Thoracic aorta (tissue), 2 donors: ENCODE measurements at places on chromosomes 16 and 17. TPM values are rescaled to one million over a fixed set of nuclear protein-coding genes. Genes with fewer than 3 reads are reported as not detected.

Gene SLC16A5
- total RNA-seq = 10.0 TPM

Gene RPH3AL
- 6.5 TPM for total RNA-seq

- H3K4me1 ChIP-seq = no peaks in the 10 kb centered on the region
- no peak overlapping the region for H3K4me3 ChIP-seq
- H3K27ac ChIP-seq = no peak overlapping the region
- no peaks in the 10 kb centered on the region for H3K36me3 ChIP-seq
- DNase-seq = no peak
Observed at GRCh38 chr16:273547-274421, 2.0 kb downstream of the RGS11 start.

Gene TBC1D3I
- 0.63 TPM for total RNA-seq

GRCh38 chr17:45265821-45266220, 3.9 kb upstream of the SPATA32 start:
- no peak overlapping the region for H3K4me3 ChIP-seq
- peaks cover 49% of the 10 kb centered on the region for H3K36me3 ChIP-seq
- no peaks in the 10 kb centered on the region for H3K4me1 ChIP-seq
- no peak for DNase-seq
- no peak overlapping the region for H3K27ac ChIP-seq
- H3K27me3 ChIP-seq = no peaks in the 10 kb centered on the region

- H3K4me3 ChIP-seq = no peak overlapping the region
- no peaks in the 10 kb centered on the region for H3K36me3 ChIP-seq
- H3K27me3 ChIP-seq = no peaks in the 10 kb centered on the region
- DNase-seq = no peak
- H3K4me1 ChIP-seq = no peaks in the 10 kb centered on the region
Observed at GRCh38 chr16:58847902-58848661, 114.0 kb upstream of the GOT2 start.

Gene ZNF594
- 15.8 TPM for total RNA-seq

- DNase-seq = no peak
- peaks cover 14% of the 10 kb centered on the region for H3K4me1 ChIP-seq
- no peaks in the 10 kb centered on the region for H3K27me3 ChIP-seq
- H3K36me3 ChIP-seq = peaks cover 9% of the 10 kb centered on the region
- no peak overlapping the region for H3K4me3 ChIP-seq
Observed at GRCh38 chr17:31211352-31212012, 85.6 kb downstream of the OMG start.

- H3K27me3 ChIP-seq = no peaks in the 10 kb centered on the region
Observed at GRCh38 chr17:68290268-68290954, 516 bp downstream of the SLC16A6 start.

- no peak overlapping the region for H3K27ac ChIP-seq
- no peaks in the 10 kb centered on the region for H3K36me3 ChIP-seq
- H3K4me3 ChIP-seq = no peak overlapping the region
- no peaks in the 10 kb centered on the region for H3K4me1 ChIP-seq
Observed at GRCh38 chr17:28484296-28484695, 10.9 kb downstream of the SLC13A2 start.

DNA sequence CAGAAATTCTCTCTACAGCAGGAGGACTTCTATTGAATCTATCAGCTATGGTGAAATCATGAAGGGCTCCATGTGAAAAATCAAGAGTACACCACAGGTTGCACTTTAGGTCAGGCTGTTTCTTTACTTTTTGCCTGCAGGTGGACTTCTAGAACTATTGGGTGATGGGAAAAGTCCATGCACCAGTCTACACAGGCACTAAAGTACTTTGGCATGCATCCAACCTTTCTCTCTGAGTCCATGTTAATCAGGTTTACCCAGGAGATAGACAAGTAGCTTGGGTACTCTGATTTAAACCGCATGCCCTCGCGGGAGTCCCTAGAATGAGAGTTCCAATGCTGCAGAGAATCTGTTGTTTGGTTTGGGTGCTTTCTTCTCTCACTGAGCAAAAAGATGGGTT, 9.1 kb upstream of the ANKFN1 start:
- H3K27me3 ChIP-seq = no peaks in the 10 kb centered on the region
- H3K36me3 ChIP-seq = no peaks in the 10 kb centered on the region
- H3K27ac ChIP-seq = no peak overlapping the region
- no peaks in the 10 kb centered on the region for H3K4me1 ChIP-seq
- no peak overlapping the region for H3K4me3 ChIP-seq
- no peak for DNase-seq

- no peak for DNase-seq
- H3K4me3 ChIP-seq = no peak overlapping the region
- no peaks in the 10 kb centered on the region for H3K36me3 ChIP-seq
- H3K27me3 ChIP-seq = no peaks in the 10 kb centered on the region
- no peaks in the 10 kb centered on the region for H3K4me1 ChIP-seq
- H3K27ac ChIP-seq = no peak overlapping the region
Observed at GRCh38 chr17:78438271-78438691, 59.8 kb downstream of the PGS1 start.

DNA sequence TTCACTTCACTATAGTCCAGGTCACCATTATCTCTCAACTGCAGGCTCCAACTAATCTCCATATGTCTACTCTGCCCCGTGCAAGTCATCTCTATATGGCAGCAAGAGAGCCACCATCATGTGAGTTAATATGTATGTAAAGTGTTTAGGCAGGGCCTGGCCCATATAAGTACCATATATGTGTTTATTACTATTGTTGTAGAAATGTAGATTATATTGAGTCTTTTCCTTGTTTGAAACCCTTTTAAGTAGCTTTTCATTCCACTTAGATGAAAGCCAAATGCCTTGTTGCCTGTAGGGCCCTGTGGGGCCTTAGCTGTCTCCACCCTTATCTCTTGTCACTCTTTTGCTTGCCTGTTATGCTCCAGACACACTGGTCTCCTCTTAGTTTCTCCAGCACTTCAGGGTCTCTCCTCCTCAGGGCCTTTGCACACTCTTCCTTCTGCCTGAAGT, 164.0 kb downstream of the PHKB start:
- no peaks in the 10 kb centered on the region for H3K27me3 ChIP-seq
- no peaks in the 10 kb centered on the region for H3K36me3 ChIP-seq
- H3K4me3 ChIP-seq = no peak overlapping the region
- H3K27ac ChIP-seq = no peak overlapping the region

DNA sequence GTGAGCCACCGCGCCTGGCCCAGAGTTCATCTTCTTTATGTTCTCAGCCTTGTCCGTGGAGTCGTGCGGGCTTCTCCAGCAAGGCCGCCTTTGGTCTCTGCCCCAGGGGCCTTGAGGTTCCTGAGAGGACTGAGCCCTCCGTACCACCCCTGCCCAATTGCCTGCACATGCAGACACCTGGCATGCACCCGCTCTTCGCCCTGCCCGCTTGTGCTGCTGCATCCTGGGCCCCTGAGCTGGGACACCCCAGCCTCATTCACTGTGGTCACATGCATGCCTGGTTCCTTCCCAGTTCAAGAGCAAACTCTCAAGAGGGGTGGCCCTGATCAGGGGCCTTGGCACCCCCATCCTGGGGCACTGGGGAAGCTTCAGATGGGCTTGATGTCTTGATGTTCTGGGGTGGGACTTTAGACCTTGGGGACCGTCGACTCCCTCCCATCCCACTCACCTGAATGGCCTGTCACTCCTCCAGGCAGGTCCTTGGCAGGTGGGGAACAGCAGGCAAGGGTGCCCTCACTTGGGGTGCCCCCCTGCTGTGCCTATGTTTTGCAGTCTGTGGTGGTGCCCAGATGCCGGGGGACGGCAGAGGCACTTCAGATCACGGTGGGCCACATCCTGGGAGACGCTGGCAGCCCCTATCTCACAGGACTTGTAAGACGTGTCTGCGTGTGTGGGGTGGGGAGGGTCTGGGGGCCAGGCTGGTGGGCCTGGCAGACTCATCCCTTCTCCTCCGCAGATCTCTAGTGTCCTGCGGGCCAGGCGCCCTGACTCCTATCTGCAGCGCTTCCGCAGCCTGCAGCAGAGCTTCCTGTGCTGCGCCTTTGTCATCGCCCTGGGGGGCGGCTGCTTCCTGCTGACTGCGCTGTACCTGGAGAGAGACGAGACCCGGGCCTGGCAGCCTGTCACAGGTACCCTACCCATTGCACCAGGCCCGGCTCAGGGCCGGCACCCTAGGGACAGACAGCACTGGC, 12.7 kb upstream of the SPNS2 start:
- H3K4me1 ChIP-seq = no peaks in the 10 kb centered on the region
- peak overlapping the region; percentile 25 for H3K4me3 ChIP-seq
- H3K27me3 ChIP-seq = no peaks in the 10 kb centered on the region
- no peak overlapping the region for H3K27ac ChIP-seq
- no peak for DNase-seq

- no peak for DNase-seq
- H3K4me1 ChIP-seq = peaks cover 8% of the 10 kb centered on the region
- H3K36me3 ChIP-seq = no peaks in the 10 kb centered on the region
- H3K27me3 ChIP-seq = no peaks in the 10 kb centered on the region
- H3K27ac ChIP-seq = no peak overlapping the region
Observed at GRCh38 chr16:11655655-11656054, 12.6 kb upstream of the SNN start.

DNA sequence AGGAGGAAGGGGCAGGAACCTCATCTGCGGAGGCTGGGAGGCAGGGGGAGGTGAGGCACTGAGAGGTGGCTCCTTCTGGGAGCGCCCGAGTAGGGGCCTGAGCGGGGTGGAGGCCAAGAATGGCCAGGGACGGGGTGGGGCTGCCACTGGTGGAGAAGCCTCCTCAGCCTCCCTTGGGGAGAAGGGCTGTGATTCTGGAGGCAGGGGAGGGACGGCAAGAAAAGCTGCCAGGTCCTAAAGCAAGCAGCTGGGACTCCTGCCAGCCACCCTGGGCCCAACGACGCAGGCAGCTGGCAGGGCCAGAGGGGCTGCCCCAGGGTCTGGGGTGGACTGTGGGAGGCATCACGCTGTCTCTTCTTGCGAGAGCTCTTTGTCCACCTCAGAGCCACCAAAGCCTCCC, 12.7 kb upstream of the MLKL start:
- H3K27ac ChIP-seq = no peak overlapping the region
- no peak for DNase-seq
- H3K4me3 ChIP-seq = no peak overlapping the region
- no peaks in the 10 kb centered on the region for H3K4me1 ChIP-seq

GRCh38 chr17:77436058-77436442, 295.3 kb downstream of the SEC14L1 start:
- H3K27me3 ChIP-seq = no peaks in the 10 kb centered on the region
- no peak overlapping the region for H3K4me3 ChIP-seq

Gene PRSS36
- 14.8 TPM for total RNA-seq

DNA sequence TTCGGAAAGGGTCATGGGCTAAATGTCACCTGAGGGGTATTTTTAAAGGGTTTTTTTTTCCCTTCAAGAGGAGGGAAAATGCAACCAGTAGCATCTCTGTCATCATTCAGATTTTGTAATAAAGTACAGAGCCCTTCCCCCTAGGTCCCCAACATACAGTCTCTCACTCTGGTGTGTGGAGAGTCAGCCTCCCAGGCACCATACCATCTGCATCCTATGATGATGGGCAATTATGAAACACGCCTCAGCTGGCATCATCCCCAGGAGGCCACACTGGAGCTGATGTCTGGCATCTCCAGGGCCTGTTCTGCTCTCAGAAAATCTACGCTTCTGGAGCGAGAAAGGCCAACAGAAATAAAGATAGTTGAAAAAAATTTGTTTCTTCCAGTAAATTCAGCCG, 32.0 kb downstream of the TBX4 start:
- H3K36me3 ChIP-seq = no peaks in the 10 kb centered on the region
- H3K4me1 ChIP-seq = no peaks in the 10 kb centered on the region
- no peak overlapping the region for H3K4me3 ChIP-seq
- H3K27me3 ChIP-seq = no peaks in the 10 kb centered on the region
- no peak for DNase-seq
- H3K27ac ChIP-seq = no peak overlapping the region

GRCh38 chr16:66802159-66802558, 775 bp upstream of the TERB1 start:
- peaks cover 36% of the 10 kb centered on the region for H3K36me3 ChIP-seq
- no peaks in the 10 kb centered on the region for H3K4me1 ChIP-seq
- H3K27me3 ChIP-seq = no peaks in the 10 kb centered on the region
- no peak for DNase-seq
- H3K4me3 ChIP-seq = no peak overlapping the region

DNA sequence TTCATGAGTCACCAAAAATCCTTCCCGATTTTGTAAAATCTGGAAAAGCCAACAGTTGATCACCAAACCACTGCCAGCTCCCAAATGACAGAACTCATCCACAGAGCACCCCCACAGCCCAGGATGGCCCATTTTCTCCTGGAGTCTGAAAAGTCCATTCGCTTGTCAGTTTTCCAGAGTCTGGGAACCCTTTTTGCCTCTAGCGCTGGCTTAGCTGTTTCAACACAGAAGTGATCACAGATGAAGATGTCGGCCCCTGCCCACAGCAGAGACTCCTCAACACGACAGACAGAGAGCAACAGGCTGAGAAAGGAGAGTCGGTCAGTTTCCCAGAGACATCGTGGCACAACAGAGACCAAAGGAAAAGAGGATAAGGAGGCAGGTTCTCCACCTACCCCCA, 66.4 kb downstream of the NXN start:
- no peak for DNase-seq
- peaks cover 14% of the 10 kb centered on the region for H3K4me1 ChIP-seq
- H3K36me3 ChIP-seq = no peaks in the 10 kb centered on the region
- H3K27ac ChIP-seq = no peak overlapping the region

GRCh38 chr16:51682905-51683304, 531.8 kb upstream of the SALL1 start:
- no peak overlapping the region for H3K4me3 ChIP-seq
- no peak overlapping the region for H3K27ac ChIP-seq
- H3K27me3 ChIP-seq = no peaks in the 10 kb centered on the region
- DNase-seq = no peak

- no peak overlapping the region for H3K27ac ChIP-seq
- H3K27me3 ChIP-seq = no peaks in the 10 kb centered on the region
- H3K36me3 ChIP-seq = peaks cover 5% of the 10 kb centered on the region
- no peaks in the 10 kb centered on the region for H3K4me1 ChIP-seq
Observed at GRCh38 chr17:1839516-1839915, 9.7 kb downstream of the RPA1 start.

DNA sequence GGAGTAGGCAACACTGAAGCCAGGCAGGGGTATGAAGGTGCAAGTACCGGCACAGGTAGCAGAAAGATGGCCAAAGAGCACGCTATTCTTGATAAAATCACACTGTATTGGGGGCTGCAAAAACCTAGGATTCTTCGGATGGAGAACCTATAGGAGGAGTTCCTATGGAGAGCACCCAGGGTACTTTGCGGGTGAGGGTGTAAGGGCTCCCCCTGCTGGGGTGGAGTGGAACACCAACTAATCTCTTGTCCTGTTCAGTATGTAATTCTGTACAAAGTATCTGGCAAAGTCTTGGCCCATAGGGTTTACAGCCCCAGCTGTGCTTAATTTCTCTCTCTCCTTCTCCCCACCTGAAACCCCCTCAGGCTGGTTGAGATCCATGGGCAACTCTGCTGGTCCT, 393.1 kb upstream of the ASIC2 start:
- no peaks in the 10 kb centered on the region for H3K36me3 ChIP-seq
- H3K4me1 ChIP-seq = no peaks in the 10 kb centered on the region
- no peak overlapping the region for H3K4me3 ChIP-seq
- H3K27me3 ChIP-seq = no peaks in the 10 kb centered on the region
- H3K27ac ChIP-seq = no peak overlapping the region

DNA sequence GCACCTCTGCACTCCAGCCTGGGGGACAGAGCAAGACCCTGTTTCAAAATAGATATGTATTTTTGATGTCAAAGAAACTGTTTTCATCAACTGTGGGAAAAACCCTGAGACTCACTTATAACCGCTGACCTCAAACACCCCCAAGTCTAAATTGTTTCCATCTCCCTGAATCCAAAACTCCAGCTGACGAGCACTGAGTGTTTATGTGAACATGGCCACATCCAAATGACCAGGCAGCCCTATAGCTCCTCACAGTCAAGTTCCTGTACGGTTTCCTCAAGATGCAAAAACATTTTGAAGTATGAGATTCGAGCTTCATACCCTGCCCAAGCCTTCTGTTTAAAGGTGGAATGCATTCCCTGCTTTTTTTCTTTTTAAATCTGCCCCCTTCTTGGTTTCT, 45.3 kb upstream of the ZCCHC14 start:
- peak overlapping the region; percentile 92 for H3K27ac ChIP-seq
- peaks cover 49% of the 10 kb centered on the region for H3K4me1 ChIP-seq
- no peaks in the 10 kb centered on the region for H3K36me3 ChIP-seq
- DNase-seq = no peak
